ENCODE measurements at places on chromosomes 2 and 18.

GRCh38 chr2:207088276-207088675, 77.5 kb downstream of the KLF7 start:
- ATAC-seq = no peak

GRCh38 chr18:76524900-76525698, 30.1 kb upstream of the ZNF516 start:
- no peak for ATAC-seq

DNA sequence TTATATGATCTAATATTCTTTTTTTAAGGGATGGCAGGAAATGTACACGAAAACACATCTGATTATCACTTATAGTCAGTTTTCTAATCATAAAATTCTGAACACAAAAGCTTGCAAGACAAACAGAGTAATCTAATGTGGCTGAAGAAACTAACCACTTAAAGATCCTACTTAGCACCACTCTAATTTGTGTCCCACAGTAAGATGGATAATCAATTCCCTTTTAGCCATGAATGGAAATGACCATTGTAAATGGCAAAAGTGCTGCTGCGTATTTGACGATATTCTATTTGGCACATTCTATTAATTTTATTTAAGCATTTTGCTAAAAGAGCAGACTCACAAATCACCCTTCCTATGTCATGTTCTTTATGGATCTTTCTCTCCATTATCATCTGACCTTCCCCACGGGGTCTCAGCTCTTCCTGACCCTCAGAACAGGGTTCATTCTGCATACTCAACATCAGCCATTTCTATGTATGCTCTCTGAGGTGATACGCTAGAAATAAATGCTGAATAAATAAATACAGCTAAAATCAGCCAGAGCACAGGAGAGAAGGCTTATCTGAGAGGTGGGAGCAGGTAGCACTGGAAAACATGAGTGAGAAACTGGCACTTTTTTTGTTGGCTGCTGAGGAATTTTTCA, 295.8 kb downstream of the AFF3 start:
- ATAC-seq = no peak

DNA sequence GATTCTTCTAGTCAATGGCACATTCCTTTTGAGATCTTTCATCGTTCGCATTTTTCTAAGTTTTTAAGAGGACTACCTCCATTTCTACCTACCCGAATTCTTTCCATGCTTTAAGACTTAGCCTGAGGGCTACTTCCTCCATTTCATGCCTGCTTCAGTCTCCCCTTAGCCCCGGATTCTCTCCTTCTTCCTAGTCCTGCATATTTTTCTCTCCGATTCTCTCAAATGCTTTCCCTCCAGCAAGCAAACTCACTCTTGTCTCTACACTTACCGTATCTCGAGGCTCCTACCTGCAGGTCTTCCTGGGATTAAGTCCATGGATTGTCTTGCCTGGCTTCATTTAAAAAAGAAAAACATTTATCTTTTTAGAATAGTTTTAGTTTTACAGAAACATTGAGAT, 354.4 kb downstream of the MYCN start:
- no peak for ATAC-seq

- ATAC-seq = no peak
Observed at GRCh38 chr2:232139171-232139594, 177.7 kb downstream of the DIS3L2 start.

DNA sequence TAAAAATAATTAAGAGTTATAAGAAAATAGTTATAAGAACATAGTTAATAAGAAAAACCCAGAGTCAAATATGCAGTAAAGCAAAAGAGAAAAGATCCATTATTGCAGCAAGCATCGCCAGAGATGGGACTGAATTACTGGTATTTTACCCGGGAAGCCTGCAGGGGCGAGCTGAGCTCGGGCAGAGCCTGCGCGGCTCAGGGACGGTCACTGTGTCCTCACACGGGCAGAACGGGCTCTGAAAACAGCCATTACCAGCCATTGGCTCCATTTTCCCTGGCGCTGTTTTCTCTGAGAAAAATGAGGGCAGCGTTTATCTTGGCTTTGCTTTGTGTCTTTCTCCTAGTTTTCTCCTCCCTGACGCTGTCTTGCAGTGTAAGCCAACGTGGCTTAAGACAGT, 95.3 kb upstream of the ALKAL2 start:
- ATAC-seq = no peak

DNA sequence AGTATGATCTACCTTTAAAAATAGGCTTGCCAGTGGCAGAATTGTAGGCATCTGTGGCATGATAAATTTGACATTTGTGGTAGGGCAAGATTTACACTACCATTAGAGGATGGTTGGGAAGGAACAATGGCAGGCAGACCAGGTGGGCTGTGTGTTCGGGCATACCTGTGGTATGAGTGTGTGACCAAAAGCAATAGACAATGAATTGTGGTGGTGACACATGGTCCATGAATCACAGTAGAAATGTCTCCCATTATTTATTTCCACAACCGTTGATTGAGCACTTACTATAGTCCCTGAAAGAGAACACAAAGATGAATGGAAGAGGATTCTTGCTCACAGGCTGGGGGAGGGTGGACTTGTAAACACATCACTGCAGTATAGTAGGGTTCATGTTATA, 29.9 kb upstream of the RUFY4 start:
- ATAC-seq = peak; percentile 55

GRCh38 chr18:70074116-70074515, 126.4 kb upstream of the CD226 start:
- no peak for ATAC-seq

DNA sequence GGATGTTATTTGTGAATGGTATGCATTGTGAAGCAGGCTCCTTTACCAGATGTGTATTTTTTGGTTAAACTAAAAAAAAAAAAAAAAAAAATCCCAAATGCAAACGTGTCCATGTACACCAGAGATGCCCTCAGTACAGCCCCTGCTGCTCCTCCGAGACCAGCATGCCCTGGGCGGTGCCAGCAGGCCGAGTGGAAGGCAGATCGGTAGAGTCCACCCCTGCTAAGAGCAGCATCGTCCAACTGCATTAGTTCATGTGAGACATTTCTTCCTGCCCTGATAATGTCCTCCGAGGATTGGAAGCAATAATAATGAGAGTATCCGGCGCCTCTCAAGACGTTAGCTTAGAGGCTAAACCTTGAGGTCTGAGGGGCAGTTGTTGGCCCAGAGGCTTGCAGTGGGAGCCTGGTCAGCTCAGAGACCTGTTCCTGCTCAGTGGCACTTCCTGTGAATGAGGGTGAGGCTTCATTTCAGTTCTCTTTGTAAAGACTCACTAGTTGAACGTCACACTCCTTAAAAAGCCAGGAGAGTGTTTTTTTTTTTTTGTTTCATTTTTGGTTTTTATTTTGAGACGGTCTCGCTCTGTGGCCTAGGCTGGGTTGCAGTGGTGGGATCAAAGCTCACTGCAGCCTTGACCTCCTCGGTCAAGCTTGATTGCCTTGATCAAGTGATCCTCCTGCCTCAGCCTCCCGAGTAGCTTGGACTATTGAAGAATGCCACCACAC, 5.6 kb downstream of the SLC66A3 start:
- ATAC-seq = no peak

- no peak for ATAC-seq
Observed at GRCh38 chr2:219284501-219285372, 5.6 kb downstream of the DNAJB2 start.

GRCh38 chr2:239966853-239967552, 58.1 kb downstream of the NDUFA10 start:
- peak; percentile 35 for ATAC-seq

DNA sequence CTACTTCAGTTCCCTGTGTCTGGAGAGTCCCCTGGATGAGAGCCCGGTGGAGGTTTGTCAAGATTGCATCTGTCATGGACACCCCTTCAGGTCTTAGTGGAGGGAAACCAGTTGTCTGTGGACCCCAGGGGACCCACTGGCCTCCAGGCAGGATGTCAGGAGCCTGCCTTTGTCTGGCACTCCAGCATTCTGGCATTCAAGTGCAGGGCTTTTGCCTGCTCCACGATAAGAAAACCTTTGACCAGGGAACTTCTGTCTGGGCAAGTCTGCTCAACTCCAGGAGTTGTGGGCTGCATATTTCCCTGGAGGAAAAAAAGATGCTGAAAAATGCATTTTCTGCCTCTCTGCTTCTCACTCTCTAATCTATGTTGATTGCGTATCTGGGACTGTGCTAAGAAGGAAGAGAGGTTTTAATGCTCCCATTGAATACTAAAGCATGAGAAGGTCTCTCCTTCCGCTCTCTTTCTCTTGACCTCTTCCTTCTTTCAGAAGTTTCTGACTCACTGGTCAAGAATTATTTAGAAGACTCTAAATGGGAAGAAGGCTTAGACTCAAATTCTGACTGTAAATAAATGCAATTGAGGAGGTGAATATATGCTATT, 104.5 kb downstream of the MMADHC start:
- ATAC-seq = no peak

DNA sequence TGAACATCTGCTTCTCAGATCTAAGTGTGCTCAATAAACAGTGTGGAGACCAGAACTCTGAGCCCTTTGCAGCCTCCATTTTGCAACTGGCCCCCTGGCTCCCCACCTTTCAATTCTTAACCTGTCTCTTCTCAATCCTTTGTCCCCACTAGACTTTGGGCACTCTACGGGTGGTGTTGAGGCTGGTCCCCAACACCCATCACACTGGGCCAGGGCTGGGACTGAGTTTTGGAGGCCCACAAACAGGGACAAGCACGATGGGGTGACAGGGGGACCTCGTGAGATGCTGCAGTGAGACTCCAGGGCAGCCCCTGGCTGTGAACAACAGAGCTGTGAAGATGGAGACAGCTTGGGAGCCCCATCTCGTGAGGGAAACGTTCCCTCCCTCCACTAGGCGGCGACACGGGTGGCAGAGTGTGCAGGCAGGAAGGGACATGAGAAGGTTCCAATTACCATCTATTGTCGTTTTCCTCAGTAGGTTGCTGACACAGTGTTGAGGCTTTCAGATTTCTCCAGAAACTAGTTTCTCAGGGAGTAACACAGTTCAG, 1.2 kb downstream of the ANKMY1 start:
- ATAC-seq = no peak

GRCh38 chr2:233075141-233075965, 15.2 kb downstream of the INPP5D start:
- peak; percentile 50 for ATAC-seq

DNA sequence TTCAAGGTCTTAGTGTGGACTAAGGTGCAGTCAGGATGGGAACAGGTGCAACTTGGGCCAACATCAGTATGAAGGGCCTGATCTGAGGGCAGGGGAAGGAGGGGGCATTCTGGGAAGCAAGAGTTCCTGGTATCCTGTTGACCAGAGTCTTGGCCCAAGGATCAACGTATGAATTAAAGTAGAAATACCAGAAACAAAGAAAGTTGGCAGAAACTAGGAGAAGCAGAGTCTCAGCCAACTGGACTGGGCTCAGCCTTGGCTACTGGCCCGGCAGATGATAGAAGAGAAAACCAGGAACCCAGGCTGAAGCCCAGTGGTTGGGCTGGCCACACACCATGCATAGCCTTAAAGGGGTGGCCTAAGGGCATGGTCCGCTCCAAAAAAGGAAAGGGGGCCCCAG, 2.3 kb downstream of the CETN1 start:
- no peak for ATAC-seq

DNA sequence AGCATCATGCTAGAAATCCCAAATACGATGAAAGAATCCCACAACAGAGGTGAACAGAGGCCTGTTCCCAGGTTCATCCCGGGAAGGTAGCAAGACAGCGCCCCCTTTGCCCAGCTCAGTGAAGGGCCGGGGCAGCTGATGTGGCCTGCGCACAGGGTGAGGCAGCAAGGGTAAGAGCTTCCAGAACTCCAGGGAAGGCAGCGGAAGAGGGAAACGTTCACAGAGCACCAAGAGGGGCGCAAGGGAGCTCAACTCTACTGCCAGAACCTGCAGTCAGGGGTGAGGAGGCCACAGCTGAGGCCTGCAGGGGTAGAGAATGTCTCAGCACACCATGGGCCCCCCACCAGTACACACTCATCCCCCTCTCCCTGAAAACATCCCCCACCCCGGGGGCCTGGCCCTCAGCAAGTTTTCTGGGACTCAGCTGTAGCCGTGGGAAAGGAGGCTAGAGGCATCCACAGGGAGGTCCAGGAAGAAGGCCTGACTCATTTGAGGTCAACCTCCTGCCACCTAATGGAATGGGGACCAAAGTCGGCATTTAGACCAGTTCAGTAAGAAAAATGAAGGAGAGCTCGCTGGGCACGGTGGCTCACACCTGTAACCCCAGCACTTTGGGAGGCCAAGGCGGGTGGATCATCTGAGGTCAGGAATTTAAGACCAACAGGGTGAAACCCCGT, 95.6 kb upstream of the ASAP2 start:
- no peak for ATAC-seq

DNA sequence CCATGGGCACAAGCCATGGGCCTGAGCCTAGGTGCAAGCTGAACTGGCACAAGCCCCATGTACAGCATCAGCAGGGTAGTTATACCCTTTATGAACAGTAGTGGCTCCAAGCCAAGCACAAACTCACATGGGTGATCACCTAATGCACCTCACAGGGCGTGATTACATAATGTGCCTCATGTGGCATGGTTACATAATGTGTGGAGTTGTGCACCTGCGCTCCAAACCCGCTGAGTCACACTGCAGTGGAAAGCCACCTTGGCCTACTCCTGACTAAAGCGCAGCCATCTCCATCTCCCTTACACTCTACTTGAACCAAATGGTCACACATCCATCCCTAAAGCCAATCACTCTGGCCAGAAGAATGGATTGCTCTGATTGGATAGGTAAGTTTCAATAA, 279.7 kb downstream of the MBD2 start:
- peak; percentile 13 for ATAC-seq

DNA sequence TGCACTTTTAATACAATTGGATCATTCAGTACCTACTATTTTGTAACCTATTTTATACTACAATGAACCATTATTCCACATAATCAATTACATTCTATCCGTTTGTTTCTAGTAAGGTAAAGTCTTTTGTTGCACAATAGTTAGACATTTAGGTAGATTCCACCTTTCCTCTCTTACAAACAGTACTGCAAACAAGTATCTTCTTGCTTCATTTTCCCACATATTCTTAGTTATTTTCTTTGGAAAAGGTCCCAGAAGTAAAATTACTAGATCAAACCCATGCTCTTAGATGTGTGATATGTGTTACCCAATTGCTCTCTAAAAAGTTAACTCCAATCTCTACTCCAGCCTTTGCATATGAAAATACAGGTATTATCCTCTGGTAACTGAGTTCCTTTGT, 49.6 kb downstream of the SPIRE1 start:
- peak; percentile 3 for ATAC-seq

- no peak for ATAC-seq
Observed at GRCh38 chr2:8289111-8289510, 392.7 kb upstream of the ID2 start.

DNA sequence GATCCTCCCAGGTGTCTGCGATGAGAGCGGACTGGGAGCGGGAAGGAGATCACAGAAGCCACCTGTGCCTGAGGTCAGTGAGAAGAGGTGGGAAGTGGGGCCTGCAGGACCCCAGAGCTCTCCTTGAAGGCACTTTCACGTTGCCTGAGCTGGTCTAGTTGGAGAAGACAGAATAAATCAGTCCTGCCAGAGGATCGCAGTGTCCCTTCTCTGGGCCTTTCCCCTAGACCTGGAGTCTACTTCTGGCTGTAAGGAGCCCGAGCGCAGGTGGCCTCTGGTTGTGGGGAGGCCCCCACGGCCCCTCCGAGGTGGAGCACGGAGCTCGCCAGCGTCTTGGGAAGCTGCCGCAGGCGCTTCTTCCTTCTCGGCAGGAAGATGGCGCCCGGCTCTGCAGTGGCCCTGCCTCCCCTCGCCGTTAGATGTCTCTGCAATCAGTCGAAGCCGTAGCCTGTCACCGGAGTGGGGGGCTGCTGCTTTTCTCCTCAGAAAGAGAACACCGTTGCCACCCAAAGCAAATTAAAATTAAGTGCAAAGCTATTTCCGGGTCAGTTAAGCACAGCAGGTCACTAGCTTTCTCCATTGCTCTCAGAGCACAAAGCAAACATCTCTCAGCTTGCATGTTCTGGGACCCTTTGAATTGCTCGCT, 212.0 kb upstream of the MYT1L start:
- ATAC-seq = no peak

GRCh38 chr18:34224423-34225217, at the start of gene NOL4:
Gene NOL4 (minus strand): TSS chr18:34224913. CDS start chr18:34223253, 1,660 bp downstream.
- no peak for ATAC-seq

Measured in esophagus mucosa (tissue), 1 donor.